ENCODE measurements at places on chromosomes 12 and 14.

DNA sequence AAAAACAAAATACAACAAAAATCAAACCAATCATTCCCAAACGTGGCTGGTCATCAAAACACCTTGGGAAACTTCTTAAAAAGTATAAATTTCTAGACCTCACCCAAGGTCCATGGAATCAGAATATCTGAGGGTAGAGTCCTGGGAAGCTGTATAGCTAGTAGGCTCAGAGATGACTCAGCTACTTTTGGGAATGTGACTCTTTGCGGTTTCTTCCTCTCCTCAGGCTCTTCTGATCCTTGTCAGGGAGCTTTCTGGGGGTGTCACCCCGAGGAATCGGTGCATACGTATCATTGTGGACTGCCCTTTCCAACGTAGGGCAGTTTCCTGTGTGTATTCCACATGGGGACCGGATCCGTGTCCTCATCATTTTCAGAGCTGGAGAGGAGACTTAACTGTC, 14.8 kb downstream of the JDP2 start:
- no peak for DNase-seq

- no peak for DNase-seq
Observed at GRCh38 chr14:25406818-25407217, 356.9 kb upstream of the STXBP6 start.

GRCh38 chr12:59453475-59453874, 142.4 kb upstream of the SLC16A7 start:
- no peak for DNase-seq

GRCh38 chr12:61553091-61553490, 707.1 kb upstream of the USP15 start:
- DNase-seq = no peak

- no peak for DNase-seq
Observed at GRCh38 chr12:90627180-90627896, 327.6 kb downstream of the CCER1 start.

- DNase-seq = no peak
Observed at GRCh38 chr14:104913435-104913834, 11.2 kb upstream of the PLD4 start.

GRCh38 chr14:100473249-100473648, 114.0 kb downstream of the BEGAIN start:
- no peak for DNase-seq

GRCh38 chr12:114447799-114448617, 42.1 kb upstream of the TBX5 start:
- DNase-seq = no peak

DNA sequence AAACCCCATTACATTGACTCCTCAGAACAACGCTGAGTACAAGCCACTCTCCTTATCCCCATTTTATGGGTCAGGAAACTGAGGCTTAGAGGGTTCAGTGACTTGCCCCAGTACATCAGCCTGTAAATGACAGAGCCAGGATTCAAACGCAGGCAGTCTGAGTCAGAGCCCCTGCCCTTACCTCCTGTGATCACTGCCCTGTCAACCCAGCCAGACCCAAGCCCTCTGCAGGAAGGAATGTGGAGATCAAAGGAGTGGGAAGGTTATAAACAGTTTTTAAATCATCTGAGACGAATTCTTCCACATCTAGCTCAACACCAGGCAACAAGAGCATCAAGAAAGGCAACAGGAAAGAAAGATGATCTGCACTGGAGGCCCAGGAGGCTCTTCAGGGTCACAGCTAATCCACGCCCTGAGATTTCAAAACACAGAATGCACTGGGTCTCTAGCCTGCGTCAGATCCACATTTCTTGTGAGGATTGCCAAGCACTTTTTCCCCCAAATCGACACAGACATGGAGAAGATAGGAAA, 38.5 kb downstream of the SPTB start:
- DNase-seq = peak; percentile 91

GRCh38 chr14:86153480-86153879, 623.5 kb downstream of the FLRT2 start:
- DNase-seq = no peak

GRCh38 chr12:93868771-93869170, 191.6 kb downstream of the CRADD start:
- DNase-seq = no peak

DNA sequence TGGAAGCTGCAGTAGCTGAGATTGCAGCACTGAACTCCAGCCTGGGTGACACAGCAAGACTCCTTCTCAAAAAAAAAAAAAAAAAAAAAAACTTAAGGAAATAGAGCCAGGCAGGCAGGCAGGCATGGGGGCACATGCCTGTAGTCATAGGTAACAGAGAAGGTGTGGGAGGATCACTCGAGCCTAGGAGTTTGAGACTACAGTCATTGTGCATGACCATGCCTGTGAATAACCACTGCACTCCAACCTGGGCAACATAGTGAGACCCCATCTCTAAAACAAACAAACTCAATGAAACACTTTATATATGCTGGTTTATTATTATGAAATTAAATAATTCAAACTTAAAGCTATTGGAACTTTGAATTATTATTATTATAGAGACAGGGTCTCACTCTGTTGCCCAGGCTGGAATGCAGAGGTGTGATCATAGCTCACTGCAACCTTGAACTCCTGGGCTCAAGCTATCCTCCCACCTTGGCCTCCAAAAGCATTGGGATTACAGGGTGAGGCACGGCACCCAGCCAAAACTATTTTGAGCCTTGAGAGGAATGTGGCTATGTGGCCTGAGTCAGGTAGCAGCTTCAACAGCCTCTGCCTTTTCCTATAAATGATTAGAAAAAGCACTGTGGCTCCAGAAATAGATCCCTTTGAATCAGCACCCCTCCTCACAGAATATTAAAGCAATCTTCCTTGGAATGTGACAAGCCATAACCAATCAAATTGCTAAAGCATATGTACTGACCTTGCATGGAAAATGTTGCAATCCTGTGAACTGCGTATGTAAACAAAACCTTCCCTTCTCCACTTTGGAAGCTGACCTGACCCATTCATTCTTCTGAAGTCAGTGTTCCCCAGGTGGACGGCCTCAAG, 34.7 kb upstream of the YY1 start:
- DNase-seq = no peak

DNA sequence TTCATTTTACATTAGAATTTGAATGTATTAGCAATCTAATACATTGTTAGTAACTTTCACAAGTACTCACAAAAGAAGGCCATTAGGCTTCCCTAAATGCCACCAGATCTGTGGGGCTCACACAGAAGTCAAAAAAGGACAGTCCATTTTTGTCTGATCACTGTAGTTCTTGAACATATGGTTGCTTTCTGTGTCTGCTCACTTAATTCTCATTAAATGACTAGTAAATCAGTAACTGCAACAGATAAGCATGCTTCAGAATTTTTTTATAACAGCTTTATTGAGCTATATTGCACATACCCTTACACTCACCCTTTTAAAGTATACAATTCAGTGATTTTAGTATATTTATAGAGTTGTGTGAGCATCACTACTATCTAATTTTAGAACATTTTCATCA, 71.4 kb downstream of the DENND5B start:
- peak; percentile 34 for DNase-seq

GRCh38 chr12:85681333-85681732, 154.9 kb downstream of the RASSF9 start:
- no peak for DNase-seq

- no peak for DNase-seq
Observed at GRCh38 chr12:51242120-51242519, 3.5 kb downstream of the DAZAP2 start.

DNA sequence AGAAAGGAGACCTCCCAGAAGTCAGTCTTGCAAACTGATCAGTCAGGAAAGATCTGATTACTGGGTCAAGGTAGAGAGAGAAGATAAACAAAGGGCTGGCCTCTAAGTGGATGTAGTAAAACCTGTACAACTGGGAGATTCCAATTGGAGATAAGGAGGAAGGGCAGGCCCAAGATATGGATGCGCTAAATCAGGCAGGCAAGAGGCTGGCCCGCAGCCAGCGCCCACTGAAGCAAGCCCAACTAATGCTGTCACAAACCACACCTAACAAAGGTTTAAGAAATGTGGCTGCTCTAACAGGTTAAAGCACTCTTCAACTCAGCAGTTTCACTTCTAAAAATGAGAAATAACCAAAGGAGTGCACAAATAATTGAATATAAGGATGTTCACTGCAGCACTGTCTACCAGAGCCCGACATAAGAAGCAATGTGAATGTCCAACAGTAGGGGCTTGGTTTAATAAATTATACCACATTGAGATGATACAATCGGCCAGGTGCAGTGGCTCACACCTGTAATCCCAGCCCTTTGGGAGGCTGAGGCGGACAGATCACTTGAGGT, 4.7 kb downstream of the GLTP start:
- DNase-seq = peak; percentile 22

DNA sequence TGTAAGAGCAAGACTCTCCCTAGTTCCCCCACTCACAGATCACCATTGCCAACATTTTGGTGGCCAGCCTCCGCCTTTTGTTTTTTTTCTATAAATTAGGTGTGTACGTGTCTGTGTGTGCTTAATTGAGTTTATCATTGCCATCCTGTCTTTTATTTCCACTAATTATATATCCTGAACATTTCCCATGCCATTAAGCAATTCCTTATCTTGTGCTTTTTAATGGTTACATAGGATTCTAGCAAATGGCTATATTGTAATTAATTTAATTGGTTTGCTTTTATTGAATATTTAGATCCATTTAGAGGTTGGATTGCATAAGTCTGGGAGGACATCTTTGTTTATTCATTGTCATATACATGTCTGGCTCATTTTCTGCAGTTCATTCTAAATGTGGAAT, 107.3 kb upstream of the RTL1 start:
- no peak for DNase-seq

DNA sequence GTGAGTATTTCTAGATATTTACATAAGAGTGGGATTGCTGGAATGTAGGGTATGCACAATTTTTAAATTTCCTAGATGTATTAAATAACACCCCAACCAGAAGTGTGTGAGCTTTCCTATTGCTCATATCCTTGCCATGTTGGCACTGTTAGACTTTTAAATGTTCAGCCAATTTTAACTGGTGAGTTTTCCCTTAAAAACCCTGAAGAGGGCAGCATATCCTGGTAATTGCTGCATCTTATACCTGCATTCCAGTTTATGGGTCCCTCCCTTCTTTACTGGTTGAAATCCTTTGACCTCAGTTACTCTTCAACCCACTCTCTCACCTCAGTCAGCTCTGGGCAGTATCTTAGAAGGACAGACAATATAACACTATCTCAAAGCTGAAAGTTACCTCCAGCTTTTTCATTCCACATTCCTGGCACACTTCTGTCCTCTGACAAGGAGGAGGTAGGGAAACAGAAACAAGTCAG, 270.6 kb downstream of the PAWR start:
- DNase-seq = peak; percentile 94

DNA sequence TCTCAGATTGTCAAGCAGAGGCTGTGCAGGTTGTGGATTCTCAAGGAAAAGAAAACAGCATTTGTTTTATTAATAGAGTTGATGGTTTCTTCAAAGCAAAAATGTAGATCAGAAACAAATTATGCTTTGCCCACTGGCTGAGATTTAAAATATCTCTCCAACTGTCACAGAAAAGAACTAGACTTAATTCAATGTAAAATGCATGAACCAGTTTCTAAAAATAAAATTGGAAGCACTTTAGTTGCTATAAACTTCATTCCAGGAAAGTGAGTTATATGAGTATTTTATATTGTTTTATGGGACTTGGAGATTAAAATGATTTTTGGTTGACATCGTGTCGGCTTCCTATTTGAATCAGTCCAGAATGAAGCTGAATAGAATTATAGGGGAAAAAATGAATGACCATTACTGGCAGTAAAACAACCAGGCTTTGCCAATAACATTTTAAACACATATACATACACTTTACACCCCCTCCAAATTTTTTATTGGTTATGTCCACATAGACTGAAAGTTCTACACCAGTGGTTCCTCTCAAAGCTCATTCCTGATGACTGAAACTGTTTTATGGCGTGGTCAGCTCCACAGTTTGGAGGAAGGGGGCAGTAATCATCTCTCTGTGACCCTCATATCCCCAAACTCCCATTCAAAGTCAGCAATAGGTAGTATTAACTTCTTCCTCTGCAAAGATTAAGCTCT, 55.5 kb upstream of the DAAM1 start:
- DNase-seq = no peak

DNA sequence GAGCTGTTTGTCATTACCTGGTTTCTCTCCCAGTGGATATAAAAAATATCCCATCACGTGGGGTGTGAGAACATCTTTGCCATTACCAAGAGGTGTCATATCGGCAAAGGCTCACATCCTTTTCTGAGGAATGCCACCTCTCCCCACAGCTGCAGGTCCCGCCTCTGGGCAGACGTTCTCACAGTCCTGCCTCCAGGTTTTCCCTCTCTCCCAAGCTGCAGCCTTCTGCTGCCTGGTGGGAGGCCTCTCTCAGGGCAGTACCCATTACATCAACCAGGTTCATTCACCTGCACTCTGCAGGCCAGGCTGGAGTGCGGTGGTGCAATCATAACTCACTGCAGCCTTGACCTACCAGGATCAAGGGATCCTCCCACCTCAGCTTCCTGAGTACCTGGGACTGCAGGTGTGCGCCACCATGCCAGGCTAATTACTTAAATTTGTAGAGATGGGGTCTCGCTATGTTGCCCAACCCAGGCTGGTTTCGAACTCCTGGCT, 15.0 kb upstream of the TMEM119 start:
- DNase-seq = peak; percentile 9

GRCh38 chr12:67919406-67919805, 69.8 kb upstream of the IFNG-AS1 start:
- DNase-seq = peak; percentile 54

DNA sequence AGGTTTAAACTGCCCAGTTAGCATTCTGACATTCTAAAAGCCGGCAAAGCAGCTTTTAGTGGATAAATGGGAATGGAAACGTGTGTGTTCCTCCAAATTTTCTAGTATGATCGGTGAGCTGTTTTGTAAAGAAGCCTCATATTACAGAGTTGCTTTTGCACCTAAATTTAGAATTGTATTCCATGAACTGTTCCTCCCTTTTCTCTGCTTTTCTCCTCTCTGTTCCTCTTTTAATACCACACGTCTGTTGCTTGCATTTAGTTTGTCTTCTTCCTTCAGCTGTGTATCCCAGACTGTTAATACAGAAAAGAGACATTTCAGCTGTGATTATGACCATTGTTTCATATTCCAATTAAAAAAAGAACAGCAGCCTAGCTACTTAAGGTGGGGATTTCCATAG, 10.7 kb downstream of the DYRK2 start:
- DNase-seq = no peak

DNA sequence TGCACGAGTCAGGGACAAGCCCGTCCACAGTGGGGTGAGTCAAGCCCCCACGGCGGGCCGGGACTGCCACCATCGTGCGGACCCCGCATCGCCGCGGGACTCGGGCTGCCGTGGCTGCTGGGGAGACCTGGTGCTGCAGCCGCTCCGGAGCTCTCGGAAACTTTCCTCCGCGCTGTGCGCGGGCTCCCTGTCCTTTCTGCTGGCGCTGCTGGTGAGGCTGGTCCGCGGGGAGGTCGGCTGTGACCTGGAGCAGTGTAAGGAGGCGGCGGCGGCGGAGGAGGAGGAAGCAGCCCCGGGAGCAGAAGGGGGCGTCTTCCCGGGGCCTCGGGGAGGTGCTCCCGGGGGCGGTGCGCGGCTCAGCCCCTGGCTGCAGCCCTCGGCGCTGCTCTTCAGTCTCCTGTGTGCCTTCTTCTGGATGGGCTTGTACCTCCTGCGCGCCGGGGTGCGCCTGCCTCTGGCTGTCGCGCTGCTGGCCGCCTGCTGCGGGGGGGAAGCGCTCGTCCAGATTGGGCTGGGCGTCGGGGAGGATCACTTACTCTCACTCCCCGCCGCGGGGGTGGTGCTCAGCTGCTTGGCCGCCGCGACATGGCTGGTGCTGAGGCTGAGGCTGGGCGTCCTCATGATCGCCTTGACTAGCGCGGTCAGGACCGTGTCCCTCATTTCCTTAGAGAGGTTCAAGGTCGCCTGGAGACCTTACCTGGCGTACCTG, 1.1 kb downstream of the PDE3A start:
- DNase-seq = peak; percentile 69
